EH (cell line): ENCODE measurements at places on chromosomes 5 and 9.
A peak's percentile ranks its signal among the peaks of the same experiment; 100 is the strongest.

- DNase-seq = no peak
Observed at GRCh38 chr5:67222243-67223025, 25.8 kb upstream of the CD180 start.

DNA sequence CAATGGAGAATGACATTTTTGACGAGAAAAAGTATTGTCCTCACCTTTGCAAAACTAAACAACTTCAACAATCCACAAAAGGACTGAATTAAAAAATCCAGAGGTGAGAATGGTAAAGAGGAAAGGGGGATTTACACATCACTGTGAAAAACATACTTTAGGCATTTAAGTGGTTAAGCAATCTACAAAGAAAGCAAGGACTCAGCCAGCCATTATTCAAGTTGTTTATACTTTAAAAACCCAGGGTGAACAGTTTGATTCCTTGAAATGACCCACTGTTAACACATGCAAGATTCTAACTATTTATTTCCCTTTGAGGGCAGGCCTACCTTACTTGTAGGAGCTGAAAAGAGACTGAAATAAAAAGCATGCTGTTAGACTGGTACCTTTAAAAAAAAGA lies 29.3 kb downstream of the TUT7 start:
- DNase-seq = no peak

- peak; percentile 73 for DNase-seq
Observed at GRCh38 chr9:84761137-84761808, 91.7 kb downstream of the NTRK2 start.

DNA sequence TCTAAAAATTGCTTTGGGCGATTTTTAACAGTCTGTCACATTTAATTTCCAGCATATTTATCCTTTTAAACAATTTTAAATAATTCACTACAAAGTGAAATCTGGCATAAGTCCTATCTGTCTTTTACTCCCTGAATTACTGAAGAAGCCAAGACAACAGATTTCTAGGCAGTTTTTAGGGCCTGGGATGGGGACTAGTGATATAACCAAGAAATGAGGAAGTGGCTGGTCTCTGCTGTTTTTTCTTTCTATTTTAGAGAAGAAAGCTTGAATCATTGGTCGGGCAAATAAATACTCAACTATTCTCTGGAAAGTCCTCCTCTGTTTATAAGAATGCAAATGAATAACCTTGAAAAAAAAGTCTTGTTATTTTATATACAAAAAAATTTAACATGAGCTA lies 79.7 kb upstream of the SSBP2 start:
- no peak for DNase-seq

GRCh38 chr9:114725930-114726329 lies 43.9 kb upstream of the TEX48 start:
- DNase-seq = peak; percentile 28

DNA sequence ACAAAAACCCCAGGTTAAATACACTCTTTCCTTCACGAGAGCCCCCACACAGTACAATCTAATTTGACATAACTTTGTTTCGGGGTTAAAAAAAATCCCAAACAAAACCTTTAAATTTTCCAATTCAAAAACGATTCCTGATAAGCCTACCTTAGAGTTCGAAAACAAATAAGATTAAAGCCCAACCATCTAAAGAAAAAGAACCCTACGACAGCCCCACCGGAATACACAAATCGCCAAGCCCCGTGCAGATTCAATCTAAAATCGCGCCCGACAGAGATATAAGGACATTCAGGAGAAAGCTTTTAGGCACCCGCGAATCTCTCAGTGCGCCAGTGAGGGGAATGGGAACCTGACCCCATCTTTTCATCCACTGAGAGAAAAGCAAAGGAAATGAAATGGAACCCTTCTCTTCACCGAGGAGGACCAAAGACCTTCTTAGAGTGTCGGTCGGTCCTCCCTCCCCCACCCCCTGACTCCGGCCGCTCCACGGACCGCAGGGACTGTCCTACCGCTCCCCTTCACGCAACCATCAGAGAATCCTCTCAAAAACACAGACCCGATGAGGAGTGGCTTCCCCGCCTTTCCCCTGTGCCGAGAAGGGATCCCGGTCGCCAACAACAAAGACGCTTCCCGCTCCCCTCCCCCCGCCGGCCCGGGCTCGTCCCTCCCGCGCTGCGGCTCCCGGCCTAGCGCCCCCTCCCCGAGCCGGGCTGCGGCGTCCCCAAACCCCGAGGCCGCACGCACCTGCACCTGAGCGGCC lies 925 bp downstream of the ABHD17B start:
- DNase-seq = peak; percentile 48

- peak; percentile 83 for DNase-seq
Observed at GRCh38 chr5:111968459-111968858, 211.5 kb upstream of the NREP start.
